ENCODE measurements at places on chromosomes 7 and 10.

DNA sequence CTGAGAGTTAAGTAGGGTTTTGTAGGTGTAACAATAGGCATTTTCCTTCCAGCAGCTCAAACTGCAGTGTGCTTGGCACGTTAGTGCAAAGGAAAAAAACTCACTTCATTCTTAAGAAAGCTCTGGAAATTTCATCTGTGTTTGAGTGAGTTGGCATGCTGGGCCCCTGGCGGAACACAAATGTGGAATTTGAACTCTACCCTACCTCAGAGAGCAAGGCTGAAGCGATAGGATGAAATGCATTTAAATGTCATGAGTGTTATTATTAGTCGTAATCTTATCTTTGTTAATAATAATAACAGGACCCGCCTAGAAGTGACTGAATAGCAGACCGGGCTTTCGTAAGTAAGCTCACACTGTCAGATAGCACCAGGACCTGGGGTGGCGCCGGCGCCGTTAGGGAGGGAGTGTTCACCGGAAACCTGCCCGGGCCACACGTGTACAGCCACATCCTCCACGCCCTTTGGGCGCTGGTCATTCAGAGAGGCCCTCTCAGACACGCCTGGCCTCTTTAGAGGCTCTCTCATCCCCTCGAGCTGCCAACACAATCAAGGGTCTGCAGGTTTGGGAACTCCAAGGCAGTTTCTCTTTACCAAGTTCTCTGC is 63.5 kb downstream of the GRK5 start:
- DNase-seq = peak; percentile 56

DNA sequence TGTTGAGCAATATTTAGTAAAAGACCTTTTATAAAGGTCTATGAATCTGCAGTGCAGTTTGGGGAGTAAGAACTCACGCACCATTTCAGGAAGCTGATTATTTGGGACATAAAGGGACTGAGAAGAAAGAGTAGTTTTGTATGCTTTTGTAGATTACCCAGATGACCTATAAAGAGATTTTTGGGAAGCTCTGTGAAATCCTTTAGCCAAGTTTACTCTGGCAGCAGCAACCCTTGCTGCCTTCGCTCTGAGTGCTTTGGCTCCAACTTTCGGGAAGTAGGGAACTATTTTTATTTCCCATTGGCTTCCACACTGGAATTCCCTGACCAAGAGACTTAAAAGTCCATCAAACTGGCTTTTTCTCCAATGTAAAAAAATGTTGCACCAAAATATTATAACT is 1110.1 kb upstream of the PHF14 start:
- no peak for DNase-seq

DNA sequence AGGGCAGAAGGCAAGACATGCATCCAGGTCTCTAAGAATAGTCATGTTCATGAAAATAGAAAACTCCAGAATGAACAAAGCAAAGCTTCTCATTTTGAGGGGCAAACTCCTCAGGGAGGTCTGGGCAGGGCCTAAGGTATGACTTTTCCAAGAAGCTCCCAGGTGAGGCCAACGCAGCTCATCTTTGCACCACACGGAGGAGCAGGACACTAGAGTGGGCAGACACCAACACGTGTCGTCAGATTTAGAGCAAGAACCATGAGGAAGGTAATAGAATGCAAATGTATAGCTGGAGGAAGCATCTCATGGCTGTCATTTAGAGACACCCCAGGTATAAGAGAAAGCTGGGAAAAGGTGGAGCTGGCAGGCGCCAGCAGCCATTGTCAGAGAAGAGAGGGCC is 95.7 kb downstream of the WDFY4 start:
- no peak for DNase-seq

DNA sequence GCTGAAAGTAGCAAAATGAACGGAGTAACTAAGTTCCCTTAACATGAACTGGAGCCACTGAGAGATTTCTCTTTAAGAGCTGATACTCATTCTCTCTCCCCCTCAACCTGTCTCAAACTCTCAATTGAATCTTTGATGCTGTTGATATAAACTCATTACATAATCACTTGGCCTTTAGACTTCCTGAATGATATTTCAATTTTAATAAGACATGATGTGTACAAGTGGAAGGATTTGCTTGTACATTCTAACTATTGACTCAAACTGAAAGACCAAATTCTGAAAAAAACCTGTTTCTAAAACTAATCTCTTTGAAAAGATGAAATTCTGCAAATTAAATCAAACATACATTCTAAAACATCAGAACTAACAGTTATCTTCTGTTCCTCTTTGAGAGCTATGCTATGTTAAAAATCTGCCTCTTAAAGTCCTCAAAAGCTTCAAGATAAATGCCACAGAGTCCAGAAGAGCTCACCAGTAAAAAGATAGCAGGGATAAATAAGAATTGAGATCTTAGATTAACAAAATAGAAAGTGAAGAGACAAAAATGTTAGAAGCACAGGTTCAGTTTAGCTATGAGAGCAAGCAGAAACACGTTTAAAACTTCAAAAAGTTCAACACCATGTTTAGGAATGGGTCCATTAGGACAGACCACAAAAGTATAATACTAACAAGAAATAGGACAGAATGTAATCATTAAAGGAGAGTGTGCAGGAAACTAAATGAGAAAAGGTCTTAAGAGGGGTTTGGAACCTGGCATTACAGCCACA is 46.1 kb downstream of the TNPO3 start:
- no peak for DNase-seq

DNA sequence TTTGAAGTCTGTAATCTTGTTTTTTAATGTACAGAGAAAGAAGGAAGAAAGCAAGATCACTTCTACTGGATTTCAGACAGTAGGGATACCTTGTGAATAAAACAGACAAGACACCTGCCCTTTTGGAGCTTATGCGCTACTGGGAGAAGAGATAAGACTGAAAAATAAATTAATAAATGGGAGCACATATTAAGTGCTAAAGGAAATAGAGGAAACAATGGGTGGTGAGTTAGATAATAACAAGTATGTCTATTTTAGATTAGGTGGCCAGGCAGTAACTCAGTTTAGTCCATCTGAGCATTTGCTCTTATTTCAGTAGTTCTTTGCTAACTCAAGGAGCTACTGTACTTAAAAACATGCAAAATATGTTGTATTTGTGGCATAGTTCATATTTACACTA is 15.9 kb downstream of the MIOS start:
- DNase-seq = no peak

DNA sequence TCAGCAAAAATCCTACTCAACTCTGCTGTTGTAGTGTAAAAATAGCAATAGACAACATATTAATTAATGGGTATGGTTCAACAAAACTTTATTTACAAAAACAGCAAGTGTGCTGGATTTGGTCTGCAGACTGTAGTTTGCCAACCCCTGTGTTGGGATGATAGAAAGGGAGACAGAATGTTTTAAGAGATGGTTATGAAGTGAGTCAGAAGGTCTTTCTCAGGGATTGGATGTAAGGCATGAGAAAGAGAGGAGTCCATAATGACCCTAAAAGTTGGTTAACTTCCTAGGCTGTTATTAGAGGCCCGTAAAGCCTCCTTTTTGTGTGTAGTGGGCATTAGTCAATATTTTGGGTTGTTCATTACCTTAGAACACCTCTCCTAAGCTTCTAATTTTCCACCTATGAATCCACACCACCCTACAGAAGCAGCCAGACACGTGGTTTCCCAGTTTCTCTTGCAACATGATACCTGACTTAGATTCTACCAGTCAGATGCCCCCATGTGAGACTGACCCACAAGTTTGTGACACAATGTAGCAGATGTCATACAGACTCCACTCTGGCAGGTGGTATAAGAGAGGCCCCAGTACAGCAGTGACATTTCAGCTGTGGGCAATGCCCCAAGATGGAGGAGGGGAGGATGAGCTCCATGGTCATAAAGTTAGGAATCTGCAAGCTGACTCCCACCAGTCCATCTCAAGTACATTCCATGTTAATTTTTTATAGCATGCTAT is 1015.6 kb downstream of the KCNMA1 start:
- no peak for DNase-seq

GRCh38 chr10:9147475-9147874 is 1093.0 kb downstream of the GATA3 start:
- DNase-seq = no peak

DNA sequence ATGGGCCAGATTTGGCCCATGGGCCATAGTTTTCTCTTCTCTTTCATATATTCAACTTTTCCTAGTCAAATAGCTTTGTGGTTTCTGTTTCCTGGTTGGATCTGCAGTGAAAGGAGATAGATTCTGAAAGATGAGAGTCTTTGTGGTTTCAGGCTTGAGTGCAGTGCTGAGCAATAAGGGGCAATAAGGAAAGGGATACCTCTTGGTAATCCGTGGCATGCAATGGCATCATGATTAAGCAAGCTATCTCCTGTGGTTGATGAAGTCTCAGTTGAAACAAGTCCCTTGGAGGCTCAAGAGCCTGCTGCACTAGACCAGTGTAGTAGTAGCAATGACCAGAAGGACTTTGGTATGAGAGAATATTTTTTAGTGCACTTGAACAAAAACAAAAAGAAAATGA is 187.7 kb upstream of the CNTNAP2 start:
- no peak for DNase-seq

DNA sequence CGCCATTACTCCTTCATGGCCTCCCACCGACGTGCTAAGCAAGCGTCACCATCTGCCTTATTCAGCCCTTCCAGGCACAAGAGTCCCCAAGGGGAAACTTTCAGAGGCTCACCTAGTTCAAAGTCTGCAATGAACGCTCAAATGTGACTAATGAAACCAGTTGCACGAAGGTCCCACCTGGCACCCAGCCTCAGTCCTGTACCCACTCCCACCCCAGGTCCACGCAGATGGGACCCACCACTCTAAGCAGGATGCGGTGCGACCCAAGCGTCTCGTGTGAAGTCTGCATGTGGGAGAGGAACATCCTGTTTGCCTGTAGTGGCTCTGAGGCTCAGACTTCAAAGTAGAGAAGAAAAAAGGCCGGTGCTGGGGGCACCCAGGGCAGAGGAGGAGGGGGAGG is 40.3 kb downstream of the RGS10 start:
- no peak for DNase-seq

GRCh38 chr7:105578496-105578895 is 2.8 kb downstream of the EFCAB10 start:
- DNase-seq = no peak

GRCh38 chr7:68963552-68963951 is 634.7 kb upstream of the AUTS2 start:
- DNase-seq = peak; percentile 97

DNA sequence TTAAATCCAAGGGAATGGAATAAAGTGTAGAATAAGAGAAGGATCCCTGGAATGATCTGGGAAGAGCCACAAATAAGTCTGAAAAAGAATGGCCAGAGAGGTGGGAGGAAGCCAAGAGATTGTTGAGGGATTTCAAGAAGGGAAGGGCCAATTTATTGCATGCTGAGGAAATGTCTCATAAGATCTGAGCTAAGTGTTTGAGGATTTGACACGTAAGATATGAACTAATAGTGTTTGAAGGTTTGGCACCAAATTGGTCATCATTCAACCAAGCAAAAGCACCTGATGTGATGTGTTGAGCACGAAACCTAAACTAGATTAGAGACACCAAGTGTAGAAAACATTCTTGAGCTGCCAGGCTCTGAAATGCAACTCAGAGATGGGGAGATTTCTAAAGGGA is 97.9 kb downstream of the TSPAN12 start:
- no peak for DNase-seq

DNA sequence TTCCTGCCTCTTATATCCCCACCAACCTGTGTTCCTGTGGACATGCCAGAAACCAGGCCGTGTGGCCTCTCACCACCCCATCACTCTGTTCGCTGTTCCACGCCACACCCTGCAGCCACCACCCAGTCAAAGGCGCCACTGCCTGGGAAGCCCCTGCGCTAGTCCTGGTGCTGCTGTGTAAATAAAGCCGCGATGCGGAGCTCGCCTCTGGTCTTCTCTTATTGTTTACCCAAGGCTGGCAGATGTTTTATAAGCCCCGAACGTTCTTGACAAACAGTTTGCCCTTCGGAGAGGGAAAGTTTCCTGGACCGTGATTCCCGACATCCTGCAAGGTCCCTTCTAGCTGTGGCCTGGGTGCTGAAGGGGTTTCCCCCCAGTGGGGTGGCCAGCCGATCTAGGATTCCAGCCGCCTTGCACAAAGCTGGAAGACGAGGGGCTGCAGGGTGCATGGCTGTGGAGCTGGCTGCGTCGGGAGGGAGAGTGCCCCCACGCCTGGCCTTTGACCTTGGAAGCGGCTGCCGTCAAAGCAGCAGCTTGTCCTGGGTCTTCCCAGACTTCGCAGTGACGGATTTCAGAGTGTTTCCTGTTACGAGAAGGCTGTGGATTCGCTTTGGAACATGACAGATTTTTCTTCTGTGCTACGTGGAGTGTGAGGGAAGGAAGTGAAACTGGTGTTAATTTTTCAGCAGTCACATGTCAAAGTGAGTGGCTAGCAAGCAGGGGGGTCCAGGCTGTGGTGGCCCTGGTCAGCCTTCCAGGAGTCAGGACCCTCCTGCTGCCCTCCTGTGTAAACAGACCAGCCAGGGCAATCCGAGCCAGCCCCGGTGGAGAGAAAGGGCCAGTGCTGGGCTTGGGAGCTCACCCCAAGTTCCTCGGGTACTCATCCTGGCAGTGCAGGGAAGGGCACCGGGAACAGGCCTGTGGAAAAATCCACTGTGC is 61.6 kb downstream of the LHPP start:
- no peak for DNase-seq

DNA sequence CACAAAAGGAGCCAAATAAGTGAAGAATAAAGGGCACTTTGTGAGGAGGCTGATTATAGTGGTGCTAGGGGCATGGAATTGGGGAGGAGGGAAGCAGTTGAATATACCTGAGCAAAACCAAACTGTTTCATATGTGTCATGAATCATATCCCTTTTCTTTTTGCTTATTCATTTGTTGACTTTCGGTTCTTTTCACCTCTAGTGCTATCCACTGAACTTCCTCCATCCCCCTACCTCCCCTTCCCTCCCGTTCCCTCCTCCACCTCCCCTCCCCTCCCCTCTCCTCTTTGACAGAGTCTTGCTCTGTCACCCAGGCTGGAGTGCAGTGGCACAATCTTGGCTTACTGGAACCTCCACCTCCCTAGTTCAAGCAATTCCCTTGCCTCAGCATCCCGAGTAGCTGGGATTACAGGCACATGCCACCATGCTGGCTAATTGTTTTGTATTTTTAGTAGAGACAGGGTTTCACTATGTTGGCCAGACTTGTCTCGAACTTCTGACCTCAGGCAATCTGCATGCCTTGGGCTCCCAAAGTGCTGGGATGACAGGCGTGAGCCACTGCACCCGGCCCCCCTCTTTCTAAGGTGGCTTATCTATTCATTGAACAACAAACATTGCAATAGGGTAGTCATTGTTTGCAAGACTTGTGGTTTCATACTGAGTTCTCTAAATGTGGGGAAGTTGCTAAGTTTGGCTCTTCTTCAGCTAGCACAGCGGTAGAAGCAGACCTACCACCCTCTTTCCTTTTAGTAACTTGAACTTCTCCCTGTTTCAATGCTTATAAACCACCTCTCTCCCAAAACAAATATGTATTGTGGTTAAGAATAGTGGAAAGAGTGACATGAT is 150.4 kb upstream of the PRPS1L1 start:
- DNase-seq = peak; percentile 54

DNA sequence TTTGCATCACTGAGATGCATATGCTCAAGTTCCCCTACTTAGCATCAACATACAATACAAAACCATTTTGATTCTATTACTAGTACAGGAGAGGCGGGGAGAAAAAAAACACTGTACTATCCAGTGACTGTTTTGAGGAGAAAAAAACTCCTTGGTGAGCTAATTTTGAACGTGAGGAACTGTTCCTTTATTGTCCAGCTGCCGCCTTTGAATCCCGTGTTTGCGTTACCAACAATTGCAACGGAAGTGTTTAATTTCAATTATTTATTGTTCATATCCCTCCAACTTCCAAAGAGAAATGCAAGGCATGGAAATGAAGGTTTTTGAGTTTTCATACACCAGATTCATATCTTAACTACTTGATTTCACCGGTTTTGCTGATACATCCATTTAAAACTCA is 66.4 kb upstream of the ARHGAP21 start:
- DNase-seq = no peak
